ENCODE measurements at places on chromosomes 2 and 18. TPM values are rescaled to one million over a fixed set of nuclear protein-coding genes. Genes with fewer than 3 reads are reported as not detected.

The ZNF512 gene
- total RNA-seq = 11.9 TPM

DNA sequence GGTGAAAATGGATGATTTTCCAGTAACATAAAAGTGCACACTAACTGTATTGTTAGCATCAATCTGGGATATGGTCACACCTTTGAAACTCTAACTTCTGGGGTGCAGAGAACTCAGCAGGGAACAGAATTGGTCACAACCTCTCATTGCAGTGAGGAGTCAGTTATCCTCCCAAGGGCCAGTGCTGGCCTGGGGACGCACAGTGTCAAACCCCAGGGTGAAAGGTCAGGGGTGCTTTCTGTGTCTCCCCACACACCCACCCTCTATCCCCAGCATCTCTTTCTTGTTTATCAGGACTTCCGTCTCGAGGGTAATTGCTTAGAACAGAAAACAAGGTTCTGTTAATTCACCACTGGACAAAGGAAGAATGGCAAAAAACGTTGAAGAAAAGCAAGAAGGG, 208.7 kb downstream of the DLGAP1 start:
- no peak for DNase-seq

GRCh38 chr18:79695856-79696850, 16.6 kb downstream of the CTDP1 start:
- DNase-seq = no peak

DNA sequence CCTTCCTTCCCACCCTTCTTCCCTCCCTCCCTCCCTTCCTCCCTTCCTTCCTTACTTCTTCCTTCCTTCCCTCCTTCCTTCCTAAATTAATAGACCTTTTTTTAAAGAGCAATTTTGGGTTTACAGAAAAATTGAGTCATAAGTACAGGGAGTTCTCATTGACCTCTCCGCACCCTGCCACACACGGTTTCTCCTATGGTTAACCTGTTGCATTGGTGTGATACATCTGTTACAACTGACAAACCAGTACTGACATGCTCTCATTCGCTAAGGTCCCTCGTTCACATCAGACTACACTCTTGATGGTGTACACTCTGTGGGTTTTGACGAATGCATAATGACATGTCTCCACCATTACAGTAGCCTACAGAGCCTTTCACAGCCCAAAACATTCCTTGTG, 11.6 kb upstream of the SDC1 start:
- no peak for DNase-seq

- no peak for DNase-seq
These were observed 19.9 kb upstream of the ELAC1 start for GRCh38 chr18:50947899-50948298.

Data from dermis microvascular lymphatic vessel endothelial cell (primary cell).